ENCODE measurements at places on chromosomes 1 and 21.

DNA sequence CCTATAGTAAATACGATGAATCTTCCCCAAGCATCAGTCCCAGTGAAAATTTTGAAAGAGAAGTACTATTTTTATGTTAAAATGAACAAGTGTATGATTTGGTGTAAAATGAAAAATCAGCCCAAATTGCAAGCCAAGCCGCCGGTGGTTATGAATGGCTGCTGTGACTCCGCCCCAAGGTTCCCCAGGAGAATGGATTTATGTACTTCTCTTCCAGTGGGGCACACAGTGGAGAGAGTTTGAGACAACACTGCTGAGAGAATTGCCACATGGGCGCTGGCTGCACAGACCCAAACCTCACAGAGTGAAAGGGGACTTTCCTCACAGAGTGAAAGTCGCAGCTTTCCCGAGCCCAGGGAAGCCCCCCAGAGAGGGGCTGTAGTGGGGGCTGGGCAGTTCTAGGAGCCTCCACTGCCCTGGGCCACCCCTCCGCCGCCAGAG, 24.0 kb downstream of the CDK18 start:
- DNase-seq: no peak

DNA sequence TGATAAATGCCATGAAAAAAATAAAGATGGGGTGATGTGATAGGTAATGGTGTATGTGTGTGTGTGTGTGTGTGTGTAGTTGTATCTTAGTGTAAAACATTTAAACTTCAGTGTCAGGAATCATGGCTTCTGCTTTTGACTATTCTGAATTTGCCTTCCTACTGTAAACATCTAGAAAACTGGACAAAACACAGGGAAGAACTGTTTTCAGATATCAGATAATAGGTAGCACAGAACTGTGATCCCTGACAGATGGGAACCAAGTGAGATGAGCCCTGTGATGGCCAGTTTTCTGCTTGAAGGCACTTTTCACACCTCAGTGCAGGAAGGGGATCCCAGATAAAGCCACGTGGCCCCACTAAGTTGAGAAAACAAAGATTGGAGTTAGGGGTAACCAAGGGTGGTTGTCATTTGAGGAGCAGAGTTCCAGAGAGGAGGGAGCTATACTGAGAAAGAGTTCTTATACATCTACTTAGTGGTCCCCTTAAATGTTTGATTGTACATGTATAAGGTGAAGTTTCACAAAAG, 17.3 kb downstream of the DYRK1A start:
- DNase-seq: no peak

DNA sequence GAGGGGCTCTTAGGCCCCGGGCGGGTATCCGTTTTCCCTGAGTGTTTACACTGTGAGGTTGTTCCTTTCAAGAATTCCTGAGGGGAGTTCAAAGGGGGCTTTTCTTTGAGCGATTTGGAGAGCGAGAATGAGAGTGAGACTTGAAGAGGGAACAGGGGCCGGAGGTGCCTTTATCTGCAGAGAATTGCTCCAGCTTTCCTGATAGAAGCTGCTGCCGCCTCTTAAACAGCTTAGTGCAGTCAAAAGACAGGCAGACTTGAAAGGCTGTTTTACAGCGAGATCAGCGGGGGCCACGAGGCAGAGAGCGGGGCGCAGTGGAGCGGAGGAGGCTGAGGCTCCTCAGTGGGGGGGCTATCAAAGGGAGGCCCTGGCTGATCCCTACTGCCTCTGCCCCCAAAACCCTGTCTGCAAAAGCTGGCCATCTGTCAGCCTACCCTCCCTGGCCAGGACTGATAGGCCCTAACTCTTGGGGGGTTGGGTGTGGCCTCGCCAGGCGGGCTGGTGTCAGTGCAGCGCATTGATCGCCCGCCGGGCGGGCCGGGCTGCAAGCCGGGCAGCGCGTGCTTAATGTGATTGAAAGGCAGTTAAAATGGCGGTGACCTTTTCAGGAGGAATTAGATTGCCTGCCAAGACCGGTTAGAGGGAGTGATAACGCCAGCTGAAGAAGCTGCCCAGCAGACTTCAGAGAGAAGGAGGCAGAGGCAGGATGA, 36.4 kb downstream of the TMEM53 start:
- DNase-seq: no peak

- no peak for DNase-seq
These were observed 265.3 kb downstream of the SPATA17 start for GRCh38 chr1:217896490-217896889.

DNA sequence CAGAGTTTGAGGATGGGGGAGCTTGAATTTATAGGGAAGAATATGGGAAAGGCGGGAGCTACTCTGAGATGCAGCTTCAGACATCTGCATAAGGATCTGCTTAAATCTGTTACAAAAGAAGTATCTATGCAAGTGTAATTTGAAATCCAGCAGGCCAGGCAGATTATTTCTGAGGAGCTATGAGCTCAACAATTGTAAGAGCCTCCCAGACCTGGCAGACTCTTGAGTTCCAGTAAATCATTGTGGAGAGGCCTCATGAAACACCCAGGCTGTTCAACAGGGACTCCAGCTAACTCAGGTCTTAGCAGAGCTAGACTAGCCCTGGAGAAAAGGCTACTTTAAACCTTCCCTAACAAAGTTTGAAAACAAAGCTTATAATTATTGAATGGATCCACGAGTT, 647.5 kb upstream of the CHRM3 start:
- no peak for DNase-seq

GRCh38 chr1:86990826-86991225, 76.4 kb downstream of the HS2ST1 start:
- no peak for DNase-seq

GRCh38 chr1:29849038-29849750, 612.9 kb downstream of the PTPRU start:
- DNase-seq: peak; percentile 56

GRCh38 chr1:72498371-72498770, 216.0 kb upstream of the NEGR1 start:
- no peak for DNase-seq

DNA sequence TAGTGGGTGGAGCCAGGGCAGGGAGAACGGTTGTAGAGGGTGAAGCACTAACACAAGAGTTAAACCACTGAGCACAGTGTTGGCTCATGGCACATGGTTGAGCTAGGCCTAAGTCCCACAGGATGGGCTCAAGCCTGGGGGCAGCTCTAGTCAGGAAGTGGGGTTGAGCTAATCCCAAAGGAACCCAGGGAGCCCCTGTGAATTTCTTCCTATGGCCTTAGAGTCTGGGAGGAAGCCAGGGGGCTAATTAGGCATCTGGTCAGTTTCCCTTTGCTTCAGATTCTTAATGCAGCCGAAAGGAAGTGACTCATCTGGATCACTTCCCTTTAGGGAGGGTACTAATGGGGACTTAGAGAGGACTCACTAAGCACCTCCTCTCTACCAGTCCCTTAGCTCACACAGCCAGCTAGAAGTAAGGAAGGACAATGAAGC, 10.1 kb downstream of the CFAP45 start:
- peak; percentile 31 for DNase-seq

DNA sequence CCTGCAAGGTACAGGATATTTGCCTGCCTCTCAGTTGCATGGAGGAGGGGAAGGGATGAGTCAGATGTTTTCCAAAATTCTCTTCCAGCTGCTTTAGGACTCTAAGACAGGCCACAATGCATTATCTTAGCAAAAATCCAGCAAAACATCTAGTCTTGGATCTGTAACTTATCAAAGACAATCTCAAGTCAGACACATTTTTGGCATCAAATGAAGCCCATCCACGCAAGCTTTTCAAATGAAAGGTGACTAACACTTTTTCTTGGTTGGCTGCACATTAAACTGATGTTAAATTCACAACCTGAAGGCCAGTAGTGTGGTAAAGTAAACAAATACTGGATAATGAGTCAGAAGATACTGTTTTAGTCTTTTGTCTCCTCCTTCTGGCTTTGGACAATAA, 21.3 kb downstream of the FAM78B start:
- no peak for DNase-seq

- DNase-seq: no peak
These were observed 173.4 kb downstream of the S1PR1 start for GRCh38 chr1:101410048-101410878.

DNA sequence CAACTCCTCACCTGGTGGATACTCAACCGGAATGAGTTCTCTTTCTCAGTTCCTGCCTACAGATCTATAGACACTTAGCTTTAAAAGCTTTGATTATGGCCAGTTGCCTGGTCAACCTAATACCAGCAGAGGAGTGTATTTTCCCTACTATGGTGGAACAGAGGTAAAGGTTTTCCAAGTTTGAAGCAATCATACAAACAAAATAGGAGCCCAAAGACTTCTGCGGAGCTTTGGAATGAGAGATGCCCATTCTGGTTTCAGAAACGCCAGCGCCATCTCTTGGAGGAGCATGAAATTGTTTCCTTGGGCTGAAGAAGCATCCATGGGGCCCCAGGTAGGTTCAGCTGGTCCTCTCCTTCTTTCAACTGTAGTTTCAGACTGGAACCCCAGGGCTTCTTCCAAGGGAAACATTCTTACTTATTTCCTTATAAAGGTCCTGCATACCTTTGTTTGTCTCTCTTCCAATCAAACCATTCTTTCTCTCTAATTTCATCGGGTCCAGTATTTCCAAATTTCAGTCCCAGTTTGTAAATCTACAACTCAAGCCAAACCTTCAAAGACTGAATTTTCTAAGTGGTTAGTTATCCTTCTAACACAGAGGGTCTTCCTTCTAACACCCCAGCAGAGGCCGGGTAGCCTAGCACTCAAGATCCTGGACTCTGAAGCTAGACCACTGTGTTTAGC, 95.9 kb downstream of the KCNJ15 start:
- DNase-seq: no peak

- no peak for DNase-seq
These were observed 7.2 kb upstream of the SLX9 start for GRCh38 chr21:44932408-44933181.

DNA sequence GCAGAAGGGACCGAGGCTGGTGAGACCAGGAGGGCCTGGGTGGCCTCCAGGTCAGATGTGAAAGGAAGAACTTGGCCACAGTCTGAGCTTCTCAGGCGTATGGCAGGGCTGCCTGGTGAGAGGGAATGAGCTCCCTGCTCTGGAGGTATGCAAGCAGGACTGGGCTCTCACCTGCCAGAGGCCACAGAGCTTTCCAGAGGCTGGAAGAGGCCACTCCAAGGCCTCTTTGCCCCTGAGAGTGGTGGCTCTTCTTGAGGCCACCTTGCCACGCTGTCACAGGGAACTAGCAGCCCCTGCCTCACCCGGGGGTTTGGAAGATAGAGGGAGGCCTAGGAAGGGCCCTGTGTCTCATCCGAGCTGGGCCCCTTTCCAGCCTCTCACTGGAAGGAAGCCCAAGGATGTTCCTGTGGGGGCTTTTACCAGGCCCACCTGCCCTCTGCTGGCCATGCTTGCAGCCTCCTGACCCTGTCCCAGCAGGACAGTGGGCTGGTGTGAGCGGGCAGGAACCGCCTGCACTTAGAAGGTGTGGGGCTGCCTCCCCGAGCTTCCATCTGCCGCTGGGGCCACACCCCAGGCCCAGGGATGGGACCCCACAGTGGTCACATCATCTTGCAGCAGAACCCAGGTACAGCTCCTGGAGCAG, 10.0 kb downstream of the PCSK9 start:
- DNase-seq: no peak

DNA sequence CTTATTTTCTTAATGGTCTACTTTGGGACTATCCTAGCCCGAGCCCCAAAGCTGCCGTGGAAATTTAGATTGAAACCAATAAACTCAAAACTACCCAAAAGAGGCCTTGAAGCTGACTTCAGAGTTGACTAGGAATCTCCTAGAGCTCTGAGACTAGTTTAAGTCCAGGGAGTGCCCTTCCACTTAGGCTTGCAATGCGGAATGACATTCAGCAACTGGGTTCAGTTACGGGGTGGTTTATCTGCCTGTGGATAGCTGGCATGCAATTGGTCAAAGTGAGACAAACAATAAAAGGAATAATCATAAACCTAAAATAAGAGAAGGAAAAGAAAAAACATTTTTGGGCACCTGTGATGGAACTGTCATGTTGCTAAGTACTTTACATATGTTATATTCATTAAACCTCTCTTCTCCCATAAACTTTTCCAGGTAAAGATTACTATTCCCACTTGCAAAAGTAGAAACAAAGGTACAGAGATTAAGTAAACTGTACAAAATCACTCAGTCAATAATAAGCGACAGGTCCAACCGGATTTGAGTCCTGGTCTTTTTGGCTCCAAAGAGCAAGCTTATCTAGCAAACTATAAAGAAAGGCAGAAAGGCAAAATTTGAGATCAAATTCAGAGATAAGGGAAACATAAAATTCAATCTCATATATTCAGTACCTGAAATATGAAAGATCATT, 56.5 kb downstream of the GPATCH2 start:
- DNase-seq: no peak

GRCh38 chr21:36904093-36904666, 62.3 kb downstream of the HLCS start:
- DNase-seq: no peak

DNA sequence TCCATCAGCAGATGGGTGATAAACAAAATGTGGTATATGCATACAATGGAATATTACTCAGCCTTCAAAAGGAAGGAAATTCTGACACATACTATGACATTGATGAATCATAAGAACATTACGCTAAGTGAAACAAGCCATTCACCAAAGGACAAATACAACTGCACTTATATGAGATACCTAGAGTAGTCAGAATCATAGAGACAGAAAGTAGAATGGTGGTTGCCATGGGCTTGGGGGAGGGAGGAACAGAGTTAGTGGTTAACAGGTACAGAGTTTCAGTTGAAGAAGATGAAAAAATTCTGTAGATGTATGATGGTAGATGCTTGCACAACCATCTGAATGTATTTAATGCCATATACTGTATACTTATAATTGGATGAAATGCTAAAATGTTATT, 39.1 kb upstream of the KCNK2 start:
- no peak for DNase-seq

DNA sequence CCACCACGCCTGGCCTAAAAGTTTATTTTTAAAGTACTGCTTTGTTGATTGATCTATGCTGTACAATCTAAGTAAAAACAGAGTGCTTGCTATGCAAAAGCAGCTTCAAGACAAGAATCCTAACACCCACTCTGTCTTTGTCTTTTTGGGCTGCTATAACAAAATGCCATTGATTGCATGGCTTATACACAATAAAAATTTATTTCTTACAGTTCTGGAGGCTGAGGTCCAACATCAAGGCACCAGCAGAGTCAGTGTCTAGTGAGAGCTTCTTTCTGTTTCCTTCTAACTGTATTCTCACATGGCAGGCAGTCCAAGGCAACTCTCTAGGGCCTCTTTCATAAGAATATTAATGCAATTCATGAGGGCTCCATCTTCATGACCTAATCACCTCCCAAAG, 63.6 kb upstream of the GJA5 start:
- DNase-seq: no peak

GRCh38 chr1:9361630-9362260, 69.1 kb downstream of the SPSB1 start:
- DNase-seq: no peak

DNA sequence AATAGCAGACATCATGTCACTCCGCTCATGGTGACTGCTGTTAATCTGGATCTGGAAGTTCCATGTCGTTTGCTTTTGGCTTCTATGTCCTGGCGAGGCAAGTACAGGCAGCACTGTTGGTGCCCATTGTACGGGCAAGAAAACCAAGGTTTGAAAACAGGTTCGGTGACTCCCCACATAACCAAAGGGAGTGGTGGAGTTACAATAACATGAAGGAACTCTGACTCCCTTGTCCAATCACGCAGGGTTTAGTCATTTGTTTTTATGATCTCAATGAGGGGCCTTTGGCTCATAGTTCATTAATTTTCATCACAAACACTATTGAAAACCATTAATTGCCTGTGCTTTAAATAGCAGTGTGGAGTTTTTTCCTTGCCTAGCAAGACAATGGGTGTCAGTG, 82.9 kb upstream of the SSX2IP start:
- no peak for DNase-seq

- no peak for DNase-seq
These were observed 816 bp downstream of the IL6R start for GRCh38 chr1:154405747-154406571.

Data from NCI-H1436 treated with DMSO at 0.1 percent for 48 hours (cell line).